COR-L47 (cell line): ENCODE measurements at places on chromosomes 7 and 10.

DNA sequence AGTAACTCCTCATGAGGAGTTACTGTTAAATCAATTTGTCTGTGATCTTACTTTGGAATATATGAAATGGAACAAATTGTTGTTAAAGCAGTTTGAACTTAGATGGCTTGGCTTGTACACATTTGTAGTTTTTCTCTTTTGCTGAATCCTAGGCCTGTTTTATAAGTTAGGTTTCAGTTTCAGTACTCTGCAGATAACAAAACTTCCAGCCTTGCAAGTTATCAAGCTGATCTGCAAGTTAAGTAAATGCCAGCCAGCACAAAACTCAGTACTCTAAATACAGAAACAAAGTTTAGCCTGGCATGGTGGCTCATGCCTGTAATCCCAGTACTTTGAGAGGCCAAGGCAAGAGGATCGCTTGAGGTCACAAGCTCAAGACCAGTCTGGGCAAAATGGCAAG, 25.0 kb upstream of the PAXIP1 start:
- DNase-seq, result no peak

DNA sequence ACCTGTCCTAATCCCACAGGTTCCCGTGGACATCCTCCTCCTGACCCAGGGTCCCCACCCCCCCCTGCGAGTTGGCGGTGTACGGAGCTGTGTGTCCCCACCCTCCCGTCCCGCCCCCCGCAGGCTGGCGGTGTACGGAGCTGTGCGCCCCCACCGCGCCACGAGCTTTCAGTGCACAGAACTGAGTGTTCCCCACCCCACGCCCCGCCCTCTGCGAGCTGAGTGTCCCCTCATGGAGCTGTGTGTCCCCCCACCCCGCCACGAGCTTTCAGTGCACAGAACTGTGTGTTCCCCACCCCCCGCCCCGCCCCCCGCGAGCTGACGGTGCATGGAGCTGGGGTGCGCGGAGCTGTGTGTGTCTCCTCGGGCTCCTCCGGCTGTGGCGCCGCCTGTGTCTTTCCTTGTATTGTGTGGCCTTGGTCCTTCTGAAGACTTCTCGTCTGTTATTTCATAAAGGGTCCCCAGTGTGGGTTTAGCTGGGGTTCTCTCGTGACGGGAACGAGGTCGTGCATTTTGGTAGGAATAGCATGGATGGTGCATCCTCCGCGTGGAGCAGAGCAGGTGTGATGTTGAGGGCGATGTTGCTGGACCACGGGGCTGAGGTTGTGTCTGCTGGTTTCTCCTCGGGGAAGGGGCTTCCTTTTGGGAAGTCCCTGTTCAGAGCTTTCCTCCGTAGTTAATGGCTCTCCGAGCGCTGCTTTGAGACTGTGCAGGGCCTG, 18.0 kb upstream of the JAKMIP3 start:
- no peak for DNase-seq

GRCh38 chr7:41241641-41242040, 461.2 kb downstream of the INHBA start:
- no peak for DNase-seq

GRCh38 chr7:36092221-36092771, 60.8 kb upstream of the EEPD1 start:
- no peak for DNase-seq
